ENCODE measurements at places on chromosomes 2 and 18. TPM values are rescaled to one million over a fixed set of nuclear protein-coding genes. Genes with fewer than 3 reads are reported as not detected.

- no peak overlapping the region for H3K27ac ChIP-seq
- no peaks in the 10 kb centered on the region for H3K36me3 ChIP-seq
- peaks cover 24% of the 10 kb centered on the region for H3K4me1 ChIP-seq
- DNase-seq = no peak
- H3K4me3 ChIP-seq = no peak overlapping the region
Measured at GRCh38 chr2:119480718-119481142, 43.6 kb downstream of the SCTR start.

- DNase-seq = no peak
- H3K4me1 ChIP-seq = peaks cover 25% of the 10 kb centered on the region
- H3K36me3 ChIP-seq = no peaks in the 10 kb centered on the region
- no peaks in the 10 kb centered on the region for H3K27me3 ChIP-seq
Measured at GRCh38 chr2:223941579-223942277, 3.4 kb downstream of the WDFY1 start.

DNA sequence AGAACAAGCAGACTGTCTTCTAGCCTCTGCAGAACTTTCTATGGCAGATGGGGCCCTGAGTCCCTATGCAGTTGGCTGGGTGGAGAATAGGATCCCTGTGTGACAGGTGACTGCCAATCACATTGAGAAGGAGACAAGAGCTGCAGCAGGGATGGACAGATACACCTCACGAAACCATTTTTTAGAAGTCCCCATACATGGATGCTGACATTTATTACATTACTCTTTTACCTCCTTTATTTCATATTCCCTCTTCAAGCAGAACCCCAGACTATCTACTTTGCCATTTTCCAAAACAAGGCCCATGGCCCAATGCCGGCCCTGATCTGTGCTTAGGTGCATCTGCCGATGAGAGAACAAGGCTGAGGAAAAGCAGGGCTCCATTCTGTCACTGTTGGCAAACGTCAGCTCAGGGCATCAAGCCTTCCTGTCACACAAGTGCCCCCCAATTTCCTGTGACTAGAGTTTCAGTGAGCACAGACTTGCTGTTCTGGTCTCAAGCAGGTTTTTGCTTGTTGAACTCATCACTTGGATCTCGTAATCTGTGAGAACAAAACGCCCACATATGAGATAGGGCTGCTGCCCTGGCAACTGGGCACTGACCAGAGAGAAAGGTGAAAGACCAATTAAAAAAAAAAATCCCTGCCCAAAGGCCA is 35.8 kb downstream of the LOXHD1 start:
- H3K27me3 ChIP-seq = no peaks in the 10 kb centered on the region
- H3K27ac ChIP-seq = no peak overlapping the region
- H3K36me3 ChIP-seq = no peaks in the 10 kb centered on the region
- DNase-seq = no peak
- no peaks in the 10 kb centered on the region for H3K4me1 ChIP-seq

FRZB gene
- 2.2 TPM for total RNA-seq

PPM1B gene
- 28.5 TPM for total RNA-seq

GRCh38 chr2:241087420-241088268 is 14.4 kb downstream of the MTERF4 start:
- no peak for DNase-seq
- no peaks in the 10 kb centered on the region for H3K36me3 ChIP-seq

DNA sequence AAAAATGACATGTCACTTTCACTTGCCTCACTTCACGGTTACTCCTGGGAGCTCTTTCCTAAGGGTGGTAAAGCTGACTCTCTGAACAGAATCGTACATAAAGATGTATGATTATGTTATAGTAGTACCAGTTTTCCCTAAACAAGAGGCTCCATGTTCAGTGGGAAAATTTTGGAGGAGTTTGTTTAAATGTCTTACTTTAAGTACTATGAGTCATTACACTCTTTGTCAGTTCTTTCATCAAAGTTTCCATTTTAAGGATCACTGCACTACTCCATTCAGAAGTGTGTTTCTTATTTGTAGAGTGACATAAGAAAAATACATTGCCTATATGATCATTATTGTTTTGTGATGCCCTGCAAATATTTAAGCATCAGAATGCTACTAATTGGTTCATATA is 121.1 kb upstream of the FIGN start:
- no peak for DNase-seq
- H3K4me1 ChIP-seq = no peaks in the 10 kb centered on the region
- no peaks in the 10 kb centered on the region for H3K27me3 ChIP-seq

GRCh38 chr2:170202437-170202836 is 24.5 kb downstream of the MYO3B start:
- no peak for DNase-seq
- H3K36me3 ChIP-seq = no peaks in the 10 kb centered on the region
- H3K4me3 ChIP-seq = no peak overlapping the region
- no peaks in the 10 kb centered on the region for H3K27me3 ChIP-seq
- H3K27ac ChIP-seq = no peak overlapping the region

DNA sequence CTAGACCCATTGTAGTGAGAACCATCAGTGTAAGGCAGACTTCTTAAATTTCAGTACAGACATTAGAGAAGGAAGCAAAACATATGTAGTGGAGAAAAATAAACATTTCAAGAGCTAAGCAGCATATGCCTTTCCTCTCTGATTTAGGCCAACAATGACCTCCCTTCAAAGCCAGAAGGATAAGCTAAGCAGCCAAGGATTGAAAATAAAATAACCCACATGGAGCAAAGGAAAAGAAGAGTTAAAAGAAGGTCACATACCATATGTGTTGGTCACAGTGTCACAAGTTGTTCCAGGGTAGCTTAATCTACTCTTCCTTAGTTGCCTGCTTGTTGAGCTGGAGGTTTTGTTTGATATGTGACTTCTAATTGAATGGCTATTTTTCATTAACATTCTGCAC is 15.6 kb upstream of the LAMA1 start:
- H3K4me3 ChIP-seq = no peak overlapping the region
- H3K36me3 ChIP-seq = no peaks in the 10 kb centered on the region
- H3K27ac ChIP-seq = no peak overlapping the region
- H3K4me1 ChIP-seq = no peaks in the 10 kb centered on the region
- H3K27me3 ChIP-seq = no peaks in the 10 kb centered on the region

DNA sequence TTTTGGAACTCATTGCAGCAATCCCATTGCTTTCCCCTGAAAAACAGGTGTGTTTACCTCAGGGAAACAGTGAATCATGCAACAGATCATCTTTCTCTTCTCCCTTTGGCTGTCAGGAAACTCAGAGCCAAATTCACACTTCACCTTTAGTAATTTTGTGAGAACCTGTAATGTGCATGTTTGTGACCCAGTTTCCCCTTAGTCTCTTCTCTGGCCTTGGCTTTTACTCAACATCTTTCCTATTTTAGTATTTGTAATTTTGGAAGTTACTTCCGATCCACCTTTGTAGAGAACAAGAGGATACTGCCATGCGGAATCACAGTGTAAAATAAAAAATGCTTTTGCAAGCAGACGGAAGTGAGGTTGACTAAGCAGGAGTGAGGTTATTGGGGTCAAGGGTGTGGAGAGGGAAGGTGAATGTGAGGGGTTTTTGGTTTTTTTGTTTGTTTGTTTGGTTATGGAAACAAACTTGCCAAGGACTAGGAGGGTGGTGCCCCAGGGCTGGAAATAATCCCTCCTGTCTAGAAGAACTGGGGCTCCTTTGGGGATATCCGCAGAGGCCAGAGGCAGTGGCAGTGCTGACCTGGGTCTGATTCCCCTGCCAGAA is 14.0 kb downstream of the ASPRV1 start:
- DNase-seq = no peak
- H3K4me1 ChIP-seq = no peaks in the 10 kb centered on the region
- H3K27me3 ChIP-seq = no peaks in the 10 kb centered on the region
- H3K4me3 ChIP-seq = no peak overlapping the region

GRCh38 chr2:22273853-22274252 is 1111.1 kb upstream of the KLHL29 start:
- H3K36me3 ChIP-seq = no peaks in the 10 kb centered on the region
- DNase-seq = no peak
- H3K27ac ChIP-seq = no peak overlapping the region
- no peak overlapping the region for H3K4me3 ChIP-seq
- H3K4me1 ChIP-seq = no peaks in the 10 kb centered on the region

DNA sequence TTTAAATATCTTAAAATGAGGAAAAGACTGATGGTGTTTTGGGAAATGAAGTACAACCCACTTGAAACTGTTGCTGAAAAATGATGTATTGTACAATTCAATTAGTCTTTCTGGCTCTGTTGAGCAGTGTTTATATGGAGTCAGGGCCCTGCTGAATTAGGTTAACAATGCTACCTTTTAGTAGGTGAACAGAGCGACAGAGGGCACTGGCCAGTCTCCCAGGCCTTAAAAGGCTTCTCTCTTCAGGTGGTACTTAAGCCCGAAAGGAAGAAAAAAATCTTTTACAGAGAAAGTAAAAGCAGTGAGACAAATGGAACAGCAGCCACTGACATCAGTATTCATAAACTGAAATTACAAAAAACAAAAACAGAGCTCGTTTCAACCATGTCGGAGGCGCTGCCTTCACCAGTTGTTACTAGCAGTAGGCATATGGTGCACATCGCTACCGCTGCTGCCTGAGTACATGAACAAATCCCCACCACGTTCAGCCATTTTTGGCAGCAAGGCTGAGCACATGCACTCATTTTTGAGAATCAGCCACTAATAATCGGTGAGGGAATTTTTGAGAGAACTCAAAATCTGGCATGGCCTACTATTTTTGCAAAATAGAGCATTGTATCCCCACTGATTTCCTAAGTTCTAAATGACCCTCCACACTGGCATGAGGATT is 91.8 kb downstream of the PLEKHM3 start:
- H3K4me1 ChIP-seq = no peaks in the 10 kb centered on the region
- H3K4me3 ChIP-seq = no peak overlapping the region
- DNase-seq = no peak
- no peak overlapping the region for H3K27ac ChIP-seq
- no peaks in the 10 kb centered on the region for H3K27me3 ChIP-seq

COL3A1 gene
- 61.3 TPM for total RNA-seq

TMEM163 gene
- total RNA-seq = 30.5 TPM

- no peak overlapping the region for H3K27ac ChIP-seq
- no peaks in the 10 kb centered on the region for H3K36me3 ChIP-seq
- DNase-seq = no peak
- H3K27me3 ChIP-seq = no peaks in the 10 kb centered on the region
- H3K4me3 ChIP-seq = no peak overlapping the region
Measured at GRCh38 chr2:223896833-223897311, 48.3 kb downstream of the WDFY1 start.

DNA sequence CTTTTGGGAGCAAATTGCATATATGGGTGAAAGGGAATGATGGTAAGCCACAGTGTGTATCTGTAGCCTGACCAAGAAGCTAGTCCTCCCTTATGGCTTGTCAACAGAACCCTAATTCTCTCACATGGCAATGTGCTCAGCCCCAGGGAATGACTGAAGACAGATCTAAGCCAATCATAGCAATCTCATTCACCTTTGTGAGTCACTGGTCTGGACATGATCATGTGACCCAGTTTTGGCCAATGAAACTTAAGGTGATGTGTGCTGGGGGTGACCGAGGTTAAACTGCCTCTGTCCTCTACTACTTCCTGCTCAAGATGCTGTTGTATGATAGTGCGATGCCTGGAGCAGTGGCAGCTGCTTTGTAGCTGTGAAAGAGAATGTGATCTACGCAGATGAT is 491.2 kb upstream of the HS6ST1 start:
- no peak for DNase-seq
- H3K4me1 ChIP-seq = no peaks in the 10 kb centered on the region
- no peaks in the 10 kb centered on the region for H3K27me3 ChIP-seq
- H3K36me3 ChIP-seq = no peaks in the 10 kb centered on the region
- no peak overlapping the region for H3K27ac ChIP-seq

- DNase-seq = no peak
- H3K36me3 ChIP-seq = no peaks in the 10 kb centered on the region
- no peak overlapping the region for H3K4me3 ChIP-seq
- H3K27me3 ChIP-seq = no peaks in the 10 kb centered on the region
- no peak overlapping the region for H3K27ac ChIP-seq
Measured at GRCh38 chr2:47255794-47256193, 100.7 kb upstream of the STPG4 start.

- DNase-seq = no peak
- no peak overlapping the region for H3K4me3 ChIP-seq
- no peaks in the 10 kb centered on the region for H3K36me3 ChIP-seq
- no peaks in the 10 kb centered on the region for H3K27me3 ChIP-seq
- H3K27ac ChIP-seq = no peak overlapping the region
- no peaks in the 10 kb centered on the region for H3K4me1 ChIP-seq
Measured at GRCh38 chr18:7557973-7558372, 9.1 kb upstream of the PTPRM start.

DNA sequence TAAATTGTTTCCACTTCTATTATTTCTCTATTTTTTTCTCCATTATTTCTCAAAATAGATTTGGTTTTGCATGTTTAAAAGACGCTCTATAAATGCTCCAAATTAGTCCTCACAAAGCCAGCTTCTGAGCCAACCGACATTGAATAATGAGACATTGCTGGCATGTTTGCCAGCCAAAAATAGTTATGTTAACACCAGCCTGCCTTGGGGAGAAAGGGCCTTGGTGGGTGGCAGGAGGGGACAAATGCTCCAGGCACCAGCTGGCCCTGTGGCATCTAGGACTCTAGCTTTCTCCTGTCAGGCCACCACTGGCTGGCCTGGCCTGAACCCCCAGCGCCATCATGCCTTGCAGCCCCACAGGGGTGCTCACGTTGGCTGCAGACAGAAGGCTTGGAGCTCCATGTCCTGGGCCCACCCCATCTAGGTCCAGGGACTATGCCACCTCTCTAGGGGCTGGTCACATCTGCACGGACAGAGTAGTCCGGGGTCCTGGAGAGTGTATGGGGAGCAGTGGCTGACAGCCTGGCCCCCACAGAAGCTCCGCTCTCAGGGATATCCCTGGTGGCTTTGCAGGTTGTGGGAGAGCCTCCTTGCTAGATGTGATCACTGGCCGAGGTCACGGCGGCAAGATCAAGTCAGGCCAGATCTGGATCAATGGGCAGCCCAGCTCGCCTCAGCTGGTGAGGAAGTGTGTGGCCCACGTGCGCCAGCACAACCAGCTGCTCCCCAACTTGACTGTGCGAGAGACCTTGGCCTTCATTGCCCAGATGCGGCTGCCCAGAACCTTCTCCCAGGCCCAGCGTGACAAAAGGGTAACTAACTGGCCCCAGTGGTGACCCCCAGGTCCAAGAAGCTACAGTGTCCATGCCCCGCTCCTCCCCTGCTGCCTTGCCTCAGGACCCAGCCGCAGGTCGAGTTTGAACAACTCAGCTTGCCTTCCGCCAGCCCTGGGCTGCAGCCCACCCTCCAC is 12.5 kb downstream of the ABCG8 start:
- H3K36me3 ChIP-seq = no peaks in the 10 kb centered on the region
- no peak overlapping the region for H3K27ac ChIP-seq
- no peak for DNase-seq
- no peak overlapping the region for H3K4me3 ChIP-seq

GRCh38 chr2:12074845-12075217 is 328.4 kb downstream of the LPIN1 start:
- H3K36me3 ChIP-seq = no peaks in the 10 kb centered on the region
- no peak for DNase-seq
- H3K4me1 ChIP-seq = no peaks in the 10 kb centered on the region
- H3K27me3 ChIP-seq = no peaks in the 10 kb centered on the region
- no peak overlapping the region for H3K4me3 ChIP-seq
- H3K27ac ChIP-seq = no peak overlapping the region

GRCh38 chr2:241810307-241811200 is 1.6 kb downstream of the NEU4 start:
- no peak overlapping the region for H3K27ac ChIP-seq
- H3K36me3 ChIP-seq = no peaks in the 10 kb centered on the region
- H3K4me3 ChIP-seq = no peak overlapping the region
- no peaks in the 10 kb centered on the region for H3K27me3 ChIP-seq
- no peak for DNase-seq

GRCh38 chr2:186595219-186595618 is 5.4 kb downstream of the ITGAV start:
- no peak overlapping the region for H3K4me3 ChIP-seq
- no peak overlapping the region for H3K27ac ChIP-seq

STAT4 gene
- total RNA-seq = 1.5 TPM

TDRD15 gene
- total RNA-seq = not detected

FAM228B gene
- 7.8 TPM for total RNA-seq
